ENCODE measurements at places on chromosomes 6 and 20. TPM values are rescaled to one million over a fixed set of nuclear protein-coding genes. Genes with fewer than 3 reads are reported as not detected.

GRCh38 chr6:11833626-11834592 is 55.3 kb upstream of the ADTRP start:
- DNase-seq: no peak

- DNase-seq: no peak
These were observed 17.8 kb downstream of the LRFN2 start for GRCh38 chr6:40569162-40569910.

DNA sequence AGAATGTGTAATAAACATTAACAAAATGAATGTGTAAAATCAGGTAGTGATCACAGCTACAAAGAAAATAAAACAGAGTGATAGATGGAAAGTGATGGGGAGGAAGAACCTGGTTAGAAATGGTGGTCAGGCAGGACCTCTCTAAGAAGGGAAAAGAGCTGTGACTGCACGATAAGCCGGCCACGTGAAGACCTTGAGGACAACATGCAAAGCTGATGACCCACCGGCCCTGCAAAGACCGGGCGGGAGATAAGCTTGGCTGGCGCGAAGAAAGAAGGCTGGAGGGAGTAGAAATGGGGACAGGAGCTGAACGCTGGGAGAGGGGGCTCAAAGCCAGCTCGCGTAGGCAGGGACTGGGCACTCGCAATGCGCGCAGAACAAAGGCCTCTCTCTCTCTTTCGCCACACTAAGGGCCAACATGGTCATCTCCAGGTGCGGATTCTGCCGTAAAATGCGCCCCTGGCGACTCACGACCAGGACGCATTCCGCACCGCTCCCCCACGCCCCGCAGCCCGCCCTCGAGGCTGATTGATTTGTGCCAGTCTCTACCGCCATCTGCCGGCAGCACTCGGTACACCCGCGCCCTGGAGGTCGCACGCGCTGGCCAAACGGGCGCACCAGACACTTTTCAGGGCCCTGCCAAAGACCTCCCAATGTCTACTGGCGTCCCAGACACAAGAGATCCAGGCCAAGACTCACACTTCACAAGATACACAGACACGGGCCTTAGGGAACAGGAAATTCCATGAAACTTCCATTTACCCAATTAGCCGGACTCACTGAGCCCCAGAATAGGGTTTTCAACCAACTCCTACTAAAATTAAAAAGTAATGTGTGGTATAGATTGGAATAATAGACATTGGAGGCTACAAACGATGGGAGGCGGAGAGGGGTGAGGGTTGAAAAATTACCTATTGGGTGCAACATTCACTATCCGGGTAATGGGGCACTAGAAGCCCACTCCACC is 9.4 kb downstream of the DEFB132 start:
- peak; percentile 50 for DNase-seq

Gene C6orf163
- 4.7 TPM for total RNA-seq

Gene CEP250
- 22.2 TPM for total RNA-seq

Gene TFAP2D
- not detected for total RNA-seq
